Left renal cortex interstitium (tissue), 4 donors: ENCODE measurements at places on chromosomes 11 and 22. TPM values are rescaled to one million over a fixed set of nuclear protein-coding genes. Genes with fewer than 3 reads are reported as not detected.

NXPE1 gene
- not detected for polyA plus RNA-seq

MS4A6E gene
- not detected for polyA plus RNA-seq

APOL3 gene
- polyA plus RNA-seq, result 14.6 TPM

KRTAP5-8 gene
- polyA plus RNA-seq, result 0.30 TPM

CYP2R1 gene
- polyA plus RNA-seq, result 20.3 TPM

GVQW3 gene
- polyA plus RNA-seq, result 18.7 TPM

SMIM38 gene
- 0.37 TPM for polyA plus RNA-seq

C11orf97 gene
- not detected for polyA plus RNA-seq

C11orf42 gene
- polyA plus RNA-seq, result 0.72 TPM

TRIM49 gene
- polyA plus RNA-seq, result not detected

MAJIN gene
- polyA plus RNA-seq, result 0.73 TPM

PPFIA1 gene
- 57.3 TPM for polyA plus RNA-seq

OR5A1 gene
- not detected for polyA plus RNA-seq

VSTM5 gene
- polyA plus RNA-seq, result 2.7 TPM

GLYAT gene
- 160 TPM for polyA plus RNA-seq

ZNF408 gene
- 9.8 TPM for polyA plus RNA-seq

NELL1 gene
- 1.5 TPM for polyA plus RNA-seq

SYCE3 gene
- not detected for polyA plus RNA-seq

OR52L1 gene
- polyA plus RNA-seq, result not detected

GRCh38 chr11:133896642-133897330 lies 51.5 kb upstream of the SPATA19 start:
- no peak for DNase-seq

DNA sequence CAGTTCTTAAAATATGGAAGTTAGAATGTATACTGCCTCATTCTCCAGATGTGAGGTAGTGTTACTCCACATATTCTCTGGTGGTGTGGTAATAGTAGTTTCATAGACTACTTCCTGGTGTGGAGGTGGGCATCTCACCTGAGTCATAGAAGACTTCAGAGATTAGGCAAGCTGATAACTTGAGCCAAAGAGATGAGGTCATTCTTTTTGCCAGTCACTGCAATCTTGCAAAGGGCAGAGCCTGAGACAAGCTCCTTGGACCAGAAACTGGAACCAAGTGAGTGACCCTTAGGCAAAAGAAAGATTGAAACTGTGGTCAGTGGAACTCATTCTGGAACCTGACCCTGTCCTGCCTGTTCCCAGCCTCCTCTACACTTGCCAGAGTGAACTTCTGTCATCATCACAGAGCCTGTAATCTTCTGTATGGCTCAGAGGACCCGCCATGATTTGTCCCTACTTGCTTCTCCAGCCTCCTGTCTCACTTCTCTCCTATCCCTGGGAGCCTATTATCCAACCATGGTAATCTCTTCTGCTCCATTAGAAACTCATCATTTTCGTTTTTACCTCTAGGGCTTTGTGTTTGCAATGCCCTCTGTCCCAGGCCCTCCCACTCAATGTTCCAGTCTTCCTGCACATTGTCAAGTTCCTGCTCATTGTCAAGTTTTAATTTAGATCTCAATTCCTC lies 10.6 kb upstream of the CCDC83 start:
- no peak for DNase-seq

GRCh38 chr22:25014896-25015755 lies 62.6 kb downstream of the KIAA1671 start:
- DNase-seq, result no peak

DNA sequence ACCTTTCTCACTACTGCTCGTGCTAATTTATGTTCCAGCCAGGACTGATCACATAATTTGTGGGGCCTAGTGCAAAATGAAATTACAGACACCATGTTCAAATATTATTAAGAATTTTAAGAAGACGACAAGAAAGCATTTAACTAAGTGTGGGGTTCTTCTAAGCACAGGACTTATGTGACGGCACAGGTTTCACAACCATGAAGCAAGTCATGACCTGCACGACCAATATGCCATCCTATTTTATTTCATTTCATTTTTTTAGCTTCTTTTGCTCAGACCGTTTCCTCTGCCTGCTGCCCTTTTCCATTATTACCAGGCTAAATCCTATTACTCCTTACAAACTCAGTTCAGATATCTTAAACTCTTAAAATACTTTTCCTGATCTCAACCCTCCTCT lies 462.5 kb downstream of the AASDHPPT start:
- DNase-seq, result no peak

GRCh38 chr11:69304686-69305085 lies 10.7 kb downstream of the MYEOV start:
- no peak for DNase-seq

- DNase-seq, result no peak
Measured at GRCh38 chr11:86047275-86047991, 21.5 kb downstream of the PICALM start.

GRCh38 chr11:22807855-22808570 lies 21.6 kb downstream of the SVIP start:
- DNase-seq, result no peak

GRCh38 chr22:22941831-22942510 lies 54.4 kb downstream of the IGLL5 start:
- no peak for DNase-seq

DNA sequence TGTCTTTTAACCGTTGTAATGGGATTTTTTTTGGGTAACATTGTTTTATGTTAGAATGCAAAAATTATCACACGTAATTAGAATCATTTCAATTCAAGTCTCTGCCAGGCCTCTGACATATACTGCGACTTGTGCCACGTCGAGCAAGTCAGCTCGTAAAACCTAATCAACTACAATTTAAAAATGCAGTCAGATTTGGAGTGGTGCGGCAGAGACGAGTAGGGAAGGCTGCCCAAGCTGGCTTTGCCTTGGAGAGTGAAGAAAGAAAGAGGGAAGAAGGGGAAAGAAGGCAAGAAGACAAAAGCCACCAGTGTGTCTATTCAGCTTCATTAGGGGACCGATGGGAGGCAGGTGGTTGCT lies 110.7 kb downstream of the MIAT start:
- DNase-seq, result no peak

DNA sequence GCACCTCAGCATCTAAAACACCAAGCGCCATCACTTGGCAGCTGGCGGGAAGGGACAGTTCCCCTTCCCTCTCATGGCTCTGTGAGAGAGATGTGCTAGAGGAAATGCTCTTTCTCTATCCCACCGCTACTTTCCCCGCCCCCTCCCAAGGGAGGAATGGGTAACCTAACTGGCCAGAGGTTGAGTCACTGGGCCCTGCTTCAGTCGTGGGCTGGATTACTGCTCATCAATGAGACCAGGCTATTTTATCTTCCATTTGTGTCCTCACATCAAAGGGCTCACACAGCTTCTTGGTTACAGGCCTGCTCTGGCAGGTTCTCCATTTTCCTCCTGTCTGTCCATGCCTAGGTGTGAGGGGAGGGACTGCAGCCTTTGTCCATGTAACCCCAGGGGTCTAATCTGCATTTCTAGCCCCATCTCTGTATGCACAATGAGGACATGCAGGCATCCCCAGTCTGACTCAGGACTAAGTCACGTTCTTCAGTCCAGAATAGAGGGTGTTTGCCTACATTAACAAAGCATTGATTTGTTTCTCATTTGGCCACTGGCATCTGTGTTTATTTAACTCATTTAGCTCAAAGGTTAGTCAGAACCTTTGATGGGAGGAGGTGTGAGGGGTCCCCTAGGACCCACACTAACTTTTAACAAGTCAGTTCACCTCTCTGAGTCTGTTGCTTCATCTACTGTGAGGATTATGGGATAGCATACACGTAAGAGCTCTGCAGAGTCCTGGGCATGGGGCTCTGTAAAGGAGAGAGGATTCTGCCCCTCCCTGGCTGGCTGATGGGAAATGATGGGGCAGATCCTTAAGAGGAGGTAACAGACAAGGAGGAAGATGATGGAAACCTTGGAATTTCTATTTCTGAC lies 99.1 kb downstream of the XRRA1 start:
- no peak for DNase-seq

- no peak for DNase-seq
Measured at GRCh38 chr22:37521236-37521739, 2.1 kb upstream of the CARD10 start.

DNA sequence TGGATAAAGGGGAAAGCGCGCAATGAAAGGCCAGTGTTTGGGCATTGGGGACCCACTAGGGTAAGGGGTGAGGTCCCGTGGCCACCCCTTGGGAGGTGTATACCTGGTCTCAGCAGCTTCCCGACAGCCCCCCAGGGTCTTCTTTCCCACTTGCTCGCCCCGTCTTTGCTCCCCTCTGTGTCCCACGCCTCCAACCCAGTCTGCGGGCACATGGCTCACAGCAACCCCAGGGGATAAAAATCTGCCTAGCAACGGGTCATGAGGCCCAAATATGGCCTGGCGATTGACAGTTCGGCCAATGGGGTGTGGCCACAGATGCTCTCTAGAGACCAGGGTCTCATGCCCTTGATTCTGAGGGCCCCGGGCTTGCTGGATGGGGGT lies 41.6 kb downstream of the AHNAK start:
- DNase-seq, result no peak

GRCh38 chr11:6233984-6234386 lies 451 bp downstream of the FHIP1B start:
- DNase-seq, result no peak

- no peak for DNase-seq
Measured at GRCh38 chr22:37260901-37261336, 16.9 kb upstream of the RAC2 start.

DNA sequence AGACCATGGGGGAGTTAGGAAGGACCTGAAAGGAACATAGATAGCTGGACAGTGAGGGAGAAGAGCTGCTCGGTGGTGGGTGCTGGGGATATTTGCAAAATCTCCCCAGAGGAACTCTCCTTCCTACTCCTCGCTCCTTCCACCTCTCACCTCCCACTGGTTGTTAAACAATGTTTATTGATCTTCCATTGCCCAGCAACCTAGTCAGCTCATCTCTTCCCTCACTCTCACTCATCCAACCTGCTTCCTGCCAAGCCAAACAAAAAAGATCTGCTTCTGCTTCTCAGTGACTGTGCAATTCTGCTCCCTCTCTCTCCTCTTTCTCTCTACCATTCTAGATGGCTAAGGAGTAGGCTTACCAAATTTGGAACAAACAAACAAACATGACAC lies 115.0 kb downstream of the SLC1A2 start:
- no peak for DNase-seq

- no peak for DNase-seq
Measured at GRCh38 chr11:1744137-1744886, 6.1 kb downstream of the IFITM10 start.

DNA sequence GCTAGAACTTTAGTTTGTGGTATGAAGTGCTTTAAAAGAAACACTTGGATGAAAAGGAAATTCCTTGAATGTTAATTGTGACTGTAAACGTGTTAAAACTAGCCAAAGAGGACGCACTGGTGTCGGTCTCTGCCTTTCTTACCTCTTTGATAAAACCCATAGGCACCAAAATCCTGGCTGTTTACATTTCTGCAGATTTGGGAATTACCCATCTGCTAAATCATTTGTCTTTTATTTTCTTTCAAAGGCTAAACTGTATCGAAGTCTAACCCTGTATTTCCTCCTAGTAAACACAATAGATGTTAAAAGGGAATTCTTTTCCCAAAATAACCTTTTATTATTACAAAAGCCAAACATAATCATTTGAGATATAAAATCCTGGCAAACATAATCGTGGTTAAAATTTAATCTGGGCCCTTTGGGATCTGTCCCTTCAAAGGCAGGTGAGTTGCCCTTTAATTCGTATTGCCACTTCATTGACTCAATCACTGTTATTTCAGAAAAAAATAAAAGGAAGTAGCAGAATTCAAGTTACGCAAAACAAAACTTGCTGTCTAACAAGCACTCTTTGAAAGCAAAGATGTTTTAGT lies 2.4 kb downstream of the RASSF10 start:
- no peak for DNase-seq

GRCh38 chr11:11626128-11626527 lies 4.3 kb upstream of the GALNT18 start:
- DNase-seq, result no peak

DNA sequence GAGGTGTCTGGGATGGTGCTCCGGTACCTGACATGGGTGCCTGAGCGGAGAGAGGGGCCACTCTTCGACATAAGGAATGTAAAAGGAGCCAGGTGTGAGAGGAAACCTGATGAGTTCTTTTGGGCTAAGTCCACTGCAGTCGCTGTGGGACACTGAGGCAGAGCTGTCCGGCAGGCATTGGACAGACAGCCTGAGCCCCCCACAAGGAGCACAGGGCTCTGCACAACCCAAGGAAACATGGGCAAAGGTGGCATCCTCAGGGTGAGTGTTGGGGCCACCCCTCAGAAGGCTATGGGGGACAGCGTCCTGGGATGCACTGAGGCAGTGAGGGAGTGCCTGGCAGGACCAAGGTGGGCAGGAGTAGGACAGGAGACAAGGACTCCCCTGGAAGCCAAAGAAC lies 57.7 kb upstream of the EMID1 start:
- no peak for DNase-seq

- no peak for DNase-seq
Measured at GRCh38 chr11:23866641-23867040, 630.2 kb upstream of the LUZP2 start.

- no peak for DNase-seq
Measured at GRCh38 chr11:117735350-117735977, 61.6 kb downstream of the DSCAML1 start.

GRCh38 chr11:12119502-12119901 lies 9.1 kb downstream of the MICAL2 start:
- DNase-seq, result no peak

DNA sequence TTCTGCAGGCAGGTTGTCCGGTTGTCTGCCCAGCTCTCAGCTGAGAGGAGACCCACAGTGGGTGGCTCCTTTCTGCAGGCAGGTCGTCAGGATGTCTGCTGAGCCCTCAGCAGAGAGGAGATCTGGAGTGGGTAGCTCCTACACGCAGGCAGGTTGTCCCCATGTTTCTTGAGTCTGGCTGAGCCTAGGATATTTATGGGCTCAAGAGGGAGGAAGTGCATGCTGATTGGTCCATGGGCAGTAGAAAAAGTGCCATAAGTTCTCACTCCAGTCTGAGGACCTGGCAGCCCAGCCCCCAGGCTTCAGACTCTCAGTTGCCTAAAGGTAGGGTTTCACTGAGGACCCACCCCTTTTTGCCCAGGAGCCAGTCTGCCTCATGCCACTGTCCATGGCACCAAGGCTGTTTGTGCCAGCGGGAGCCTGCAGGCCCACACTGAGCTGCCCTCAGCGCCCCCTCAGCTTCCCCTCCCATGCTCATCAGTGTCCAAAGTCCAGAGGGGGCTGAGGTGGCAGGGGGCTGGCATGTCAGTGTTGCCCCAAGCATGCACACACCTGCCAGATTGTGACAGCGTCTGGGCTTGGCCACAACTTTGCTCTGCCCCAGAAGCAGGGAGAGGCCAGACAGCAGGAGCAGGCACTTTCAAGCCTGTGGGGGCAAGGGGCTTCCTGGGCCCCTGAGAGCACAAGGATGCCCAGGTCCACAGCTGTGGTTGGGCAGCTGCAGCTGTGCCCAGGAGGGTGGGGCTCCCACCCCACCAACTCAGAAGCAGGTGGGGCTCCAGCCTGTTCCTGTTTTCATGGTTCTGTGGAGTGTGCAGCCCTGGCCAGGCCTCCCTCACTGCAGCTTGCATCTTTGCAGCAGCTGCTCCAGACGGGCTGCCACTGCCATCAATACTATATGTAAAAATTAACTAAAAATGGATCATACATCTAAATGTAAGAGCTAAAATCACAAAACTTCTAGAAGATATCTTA lies 3.8 kb upstream of the RNF141 start:
- no peak for DNase-seq
